SHP77 (cell line): ENCODE measurements at places on chromosomes 5 and 9.
A peak's percentile ranks its signal among the peaks of the same experiment; 100 is the strongest.

GRCh38 chr9:130837002-130837511 is 2.0 kb downstream of the ABL1 start:
- no peak for DNase-seq

DNA sequence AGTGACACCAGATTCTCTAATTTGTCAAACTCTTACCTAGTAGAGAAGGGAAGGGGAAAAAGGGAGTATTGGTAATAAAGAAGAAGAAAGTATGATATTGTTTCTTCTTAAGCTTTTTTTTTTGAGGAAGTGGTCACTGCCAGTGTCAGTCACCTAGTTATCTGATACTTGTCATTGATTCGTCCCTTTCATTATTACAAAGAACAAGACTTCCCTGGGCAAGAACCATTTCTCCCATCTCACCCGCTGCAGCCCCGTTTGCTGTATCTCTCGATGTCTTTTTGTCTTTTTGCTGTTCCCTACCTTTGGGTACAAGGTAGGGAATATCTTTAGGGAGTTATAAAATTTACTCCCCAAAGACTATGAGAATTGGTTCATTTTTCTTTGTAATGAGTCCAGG is 249.0 kb downstream of the ARHGAP26 start:
- DNase-seq, result no peak

- DNase-seq, result no peak
These were observed 48.6 kb upstream of the TLE1 start for GRCh38 chr9:81737871-81738507.

DNA sequence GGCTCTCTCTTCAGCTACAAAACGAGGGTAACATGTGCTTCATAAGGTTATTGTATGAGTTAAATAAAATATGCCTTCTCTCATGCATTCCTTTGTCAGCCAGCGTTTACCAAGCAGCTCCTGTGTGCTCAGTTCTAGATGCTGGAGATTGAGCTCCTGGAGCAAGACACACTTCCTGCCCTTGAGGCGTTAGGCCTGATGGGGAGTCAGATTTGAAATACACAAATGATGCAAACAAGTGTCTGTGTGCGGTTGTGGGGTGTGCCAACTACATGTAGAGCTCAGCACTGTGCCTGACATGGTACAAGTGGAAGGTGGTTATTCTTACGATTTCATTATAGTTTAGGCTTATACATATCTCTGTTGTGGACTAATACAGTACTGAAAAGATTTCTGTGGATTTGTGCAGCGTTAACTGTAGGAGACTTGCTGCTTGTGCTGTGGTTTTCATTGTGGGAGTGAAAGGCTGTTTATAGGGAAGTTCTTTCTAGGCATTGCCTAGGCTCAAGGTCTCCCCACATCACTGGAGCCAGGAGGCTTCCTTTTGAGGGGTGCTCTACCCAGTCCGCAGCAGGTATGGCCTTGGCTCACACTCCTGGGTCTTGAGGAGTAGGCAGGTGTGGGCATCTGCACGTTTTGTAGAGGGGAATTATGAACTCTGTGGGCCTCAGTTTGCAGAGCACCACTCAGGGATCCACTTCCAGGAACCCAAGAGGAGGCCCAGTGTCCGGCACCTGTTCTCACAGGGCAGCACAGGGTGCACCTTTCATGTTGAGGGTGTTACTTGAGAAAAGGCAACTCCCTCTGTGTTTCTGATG is 39.8 kb upstream of the ANGPTL2 start:
- DNase-seq, result no peak

GRCh38 chr5:156367597-156367996 is 40.6 kb downstream of the SGCD start:
- no peak for DNase-seq

GRCh38 chr5:31186672-31187267 is 6.7 kb upstream of the CDH6 start:
- peak; percentile 57 for DNase-seq

GRCh38 chr5:93107805-93108520 is 473.1 kb downstream of the NR2F1-AS1 start:
- DNase-seq, result peak; percentile 7

DNA sequence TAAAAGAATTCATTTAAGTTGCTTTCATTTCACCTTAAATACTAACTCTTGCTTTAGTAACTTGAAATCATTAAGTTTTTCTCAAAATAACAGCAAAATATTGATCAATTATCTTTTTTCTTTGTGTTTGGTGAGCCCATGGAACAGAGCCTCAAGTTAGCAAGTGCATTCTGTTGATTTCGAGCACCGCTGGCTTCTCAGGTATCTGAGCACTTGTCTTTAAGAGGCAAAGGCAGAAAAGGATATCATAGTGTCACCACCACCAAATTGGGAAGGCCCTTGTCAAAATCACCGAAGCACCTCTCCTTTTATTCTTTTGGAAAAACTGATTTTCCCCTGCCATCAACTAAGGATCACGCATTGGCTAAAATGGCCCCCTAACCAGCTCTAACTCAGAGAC is 17.1 kb upstream of the CTNNAL1 start:
- DNase-seq, result no peak

DNA sequence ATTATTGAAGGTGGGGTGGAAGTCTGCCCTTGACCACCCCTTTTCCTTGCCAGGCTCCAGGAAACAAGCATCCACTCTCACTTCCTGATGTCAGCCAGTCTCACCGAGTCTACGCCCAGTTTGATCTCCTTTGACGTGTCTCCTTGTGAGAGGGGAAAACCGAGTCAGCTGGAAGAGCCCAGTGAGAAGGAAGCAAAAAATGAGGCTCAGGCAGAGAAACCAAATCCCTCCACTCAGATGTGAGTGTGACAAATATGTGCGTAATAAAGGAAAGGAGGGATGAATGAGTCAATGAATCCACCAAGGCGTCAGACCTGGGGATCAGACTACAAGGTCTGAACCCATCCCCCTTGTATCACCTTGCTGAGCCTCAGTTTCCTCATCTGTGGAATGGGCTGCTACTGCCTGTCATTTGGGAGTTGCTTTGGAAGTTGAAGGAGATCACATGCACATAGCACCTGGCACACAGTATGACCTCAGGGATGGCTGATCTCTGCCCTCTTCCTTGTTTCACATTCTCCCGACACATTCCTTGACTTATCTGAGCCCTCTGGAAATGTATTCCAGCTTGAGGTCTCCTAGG is 61.3 kb upstream of the XPA start:
- no peak for DNase-seq

DNA sequence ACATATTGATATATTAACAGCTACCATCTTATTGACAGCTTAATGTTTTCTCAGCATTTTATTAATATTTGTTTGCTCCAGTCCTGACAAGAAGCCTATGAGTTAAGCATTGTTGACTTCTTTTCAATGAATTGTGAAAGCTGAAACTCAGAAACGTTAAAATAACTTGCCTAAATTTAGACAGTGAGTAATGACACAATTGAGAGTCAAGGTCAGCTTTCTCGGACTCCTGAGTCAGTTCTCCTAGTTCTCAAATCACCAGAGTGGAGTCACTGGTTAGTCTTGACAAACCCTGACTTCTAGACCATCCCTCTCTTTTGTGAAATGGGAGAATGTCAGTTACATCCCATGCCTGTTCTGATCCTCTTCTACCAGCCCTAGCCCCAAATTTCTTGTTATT is 222.7 kb upstream of the ACO1 start:
- no peak for DNase-seq

- no peak for DNase-seq
These were observed at the start of gene PRLR for GRCh38 chr5:35230038-35230611. Gene PRLR (minus strand): TSS chr5:35230487. CDS start chr5:35089620, 140,867 bp downstream.

DNA sequence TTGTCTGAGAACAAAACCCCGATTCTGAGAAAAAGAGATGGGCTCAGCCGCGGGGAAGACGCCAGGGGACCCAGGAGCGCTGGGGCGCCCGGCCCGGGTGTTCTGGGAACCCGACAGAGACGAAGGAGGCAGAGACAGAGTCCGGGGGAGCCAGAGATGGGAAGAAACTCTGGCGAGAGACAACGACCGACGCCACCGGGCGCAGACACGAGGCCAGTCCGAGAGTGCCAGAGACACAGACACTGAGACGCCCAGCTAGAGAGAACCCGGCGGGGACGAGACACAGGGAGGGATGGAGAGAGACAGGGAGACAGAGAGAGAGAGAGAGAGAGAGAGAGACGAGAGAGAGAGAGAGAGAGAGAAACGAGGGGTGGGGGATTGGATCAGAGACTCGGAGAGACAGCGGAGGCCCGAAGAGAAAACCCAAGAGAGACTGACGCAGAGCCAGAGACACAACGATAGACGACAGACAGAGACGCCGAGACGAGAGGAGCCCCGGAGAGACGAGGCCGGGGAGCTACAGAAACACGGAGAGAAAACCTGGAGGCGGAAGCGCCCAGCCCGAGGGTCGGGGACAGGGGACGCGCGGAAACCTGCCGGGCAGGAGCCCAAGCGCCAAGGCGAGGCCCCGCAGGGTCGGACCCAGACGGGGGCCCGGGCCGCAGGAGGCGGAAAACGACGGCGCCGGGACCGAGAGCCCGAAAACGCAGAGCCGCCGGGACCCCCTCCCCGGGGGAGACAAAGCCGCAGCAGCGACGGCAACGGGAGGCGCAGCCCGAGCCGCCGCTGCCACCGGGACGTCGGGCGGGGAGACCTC is 3.3 kb downstream of the NR5A1 start:
- DNase-seq, result no peak

GRCh38 chr5:98585661-98586310 is 187.7 kb upstream of the RGMB start:
- DNase-seq, result no peak

GRCh38 chr5:504326-505154 is 19.7 kb downstream of the SLC9A3 start:
- no peak for DNase-seq

DNA sequence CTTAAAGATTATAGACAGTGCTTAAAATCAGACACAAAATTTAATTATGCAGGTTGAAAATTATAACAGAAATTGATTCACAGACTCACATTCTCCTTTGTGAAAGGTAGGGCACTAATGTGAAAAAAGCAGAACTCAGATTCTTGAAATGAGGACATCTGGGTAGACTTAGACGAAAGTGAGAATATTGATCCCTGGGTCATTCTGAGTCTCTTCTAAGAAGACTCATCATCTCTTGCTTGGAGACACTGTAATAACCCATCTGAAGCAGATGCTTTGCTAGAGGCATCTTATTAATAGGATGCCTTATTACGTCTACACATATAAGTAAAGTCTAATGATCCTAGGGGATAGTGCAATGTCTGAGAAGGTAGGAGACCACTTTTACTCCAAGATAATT is 274.4 kb downstream of the HINT1 start:
- DNase-seq, result no peak

DNA sequence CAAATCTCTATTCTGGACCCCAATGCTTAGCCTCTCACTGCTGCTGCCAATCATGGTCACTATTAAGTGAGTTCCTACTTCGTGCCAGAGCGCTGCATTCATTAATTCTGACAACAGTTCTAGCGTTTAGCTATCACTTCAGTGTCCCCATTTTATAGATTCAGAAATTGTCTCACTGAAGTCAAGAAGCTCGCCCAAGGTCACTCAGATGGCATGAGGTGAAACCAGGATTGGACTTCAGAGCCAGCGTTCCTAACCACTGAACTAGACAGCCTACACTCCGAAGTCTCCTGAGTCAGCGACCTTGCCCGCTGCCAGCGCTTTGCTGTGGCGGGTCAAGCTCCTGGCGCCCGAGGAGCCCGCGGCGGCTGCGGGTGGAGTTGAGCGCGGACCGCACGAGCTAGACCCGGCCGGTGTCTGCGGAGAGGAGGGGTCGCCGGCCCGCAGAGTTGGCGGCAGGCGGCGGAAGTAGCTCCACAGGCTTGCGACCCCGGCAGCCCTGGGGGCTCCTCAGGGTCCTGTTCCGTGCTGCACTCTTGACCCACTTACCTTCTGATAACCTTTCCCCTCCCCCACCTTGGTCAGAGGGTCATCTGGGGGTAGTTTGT is 2.1 kb upstream of the GABRB2 start:
- no peak for DNase-seq

GRCh38 chr9:109974143-109974917 is 194.3 kb downstream of the PALM2AKAP2 start:
- no peak for DNase-seq

- no peak for DNase-seq
These were observed 2.4 kb downstream of the MRPL36 start for GRCh38 chr5:1797103-1797800.

- no peak for DNase-seq
These were observed 58.9 kb upstream of the ARAP3 start for GRCh38 chr5:141740885-141741284.

DNA sequence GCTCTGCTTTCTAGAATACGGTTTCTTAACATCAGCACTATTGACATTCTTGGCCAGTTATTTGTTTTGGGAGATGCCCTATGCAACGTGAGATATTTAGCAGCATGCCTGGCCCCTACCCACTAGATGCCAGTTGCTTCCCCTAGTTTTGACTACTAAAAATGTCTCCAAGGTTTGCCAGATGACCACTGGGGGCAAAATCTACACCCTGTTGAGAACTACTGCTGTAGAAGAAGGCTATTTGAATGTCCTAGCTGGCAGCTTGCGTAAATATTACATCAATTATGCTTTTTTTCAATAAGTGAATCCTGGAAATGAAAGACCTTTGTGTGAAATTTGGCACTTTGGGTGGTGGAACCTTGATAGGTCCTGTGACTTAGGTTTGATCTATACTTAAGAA is 5.0 kb downstream of the NCBP1 start:
- DNase-seq, result no peak

- no peak for DNase-seq
These were observed 18.5 kb downstream of the JADE2 start for GRCh38 chr5:134543820-134544614.

DNA sequence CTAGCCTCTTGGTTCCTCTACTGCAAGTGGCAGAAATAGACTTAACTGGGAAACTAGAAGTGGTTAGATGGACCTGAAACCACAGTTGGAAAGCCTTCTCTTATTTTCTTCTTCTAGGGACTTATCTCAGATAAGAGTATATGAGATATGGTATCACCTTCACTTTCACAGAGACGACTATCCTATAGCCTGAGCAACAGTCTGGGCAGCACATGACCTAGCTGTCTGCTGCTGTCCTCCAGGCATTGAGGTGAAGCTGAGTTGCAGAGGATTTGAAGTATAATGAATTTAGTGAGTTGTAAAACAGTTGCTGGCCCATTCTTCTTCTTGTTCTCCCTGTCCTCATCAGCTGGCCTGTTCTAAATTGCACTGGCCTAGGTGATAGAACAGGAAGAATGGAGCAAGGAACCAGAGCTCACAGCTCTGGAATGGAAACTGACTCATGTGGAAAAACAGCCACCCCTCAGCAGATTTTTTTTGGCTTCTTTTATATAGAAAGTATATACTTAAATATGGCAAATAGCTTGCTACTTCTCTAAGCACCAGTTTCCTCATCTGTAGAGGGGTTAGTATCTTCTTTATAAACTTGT is 27.8 kb downstream of the RECK start:
- DNase-seq, result no peak

GRCh38 chr9:129177443-129177790 is 644 bp downstream of the IER5L start:
- DNase-seq, result peak; percentile 16
